ENCODE measurements at places on chromosomes 4 and X. TPM values are rescaled to one million over a fixed set of nuclear protein-coding genes. Genes with fewer than 3 reads are reported as not detected.

The XAGE1B gene
- total RNA-seq, result not detected

The MFSD8 gene
- 6.1 TPM for total RNA-seq

The RPS6KA3 gene
- total RNA-seq, result 34.8 TPM

The DNAAF6 gene
- not detected for total RNA-seq

The IRF2 gene
- total RNA-seq, result 34.0 TPM

The NR0B1 gene
- not detected for total RNA-seq

The TBX22 gene
- total RNA-seq, result 0.38 TPM

The USP17L24 gene
- not detected for total RNA-seq

DNA sequence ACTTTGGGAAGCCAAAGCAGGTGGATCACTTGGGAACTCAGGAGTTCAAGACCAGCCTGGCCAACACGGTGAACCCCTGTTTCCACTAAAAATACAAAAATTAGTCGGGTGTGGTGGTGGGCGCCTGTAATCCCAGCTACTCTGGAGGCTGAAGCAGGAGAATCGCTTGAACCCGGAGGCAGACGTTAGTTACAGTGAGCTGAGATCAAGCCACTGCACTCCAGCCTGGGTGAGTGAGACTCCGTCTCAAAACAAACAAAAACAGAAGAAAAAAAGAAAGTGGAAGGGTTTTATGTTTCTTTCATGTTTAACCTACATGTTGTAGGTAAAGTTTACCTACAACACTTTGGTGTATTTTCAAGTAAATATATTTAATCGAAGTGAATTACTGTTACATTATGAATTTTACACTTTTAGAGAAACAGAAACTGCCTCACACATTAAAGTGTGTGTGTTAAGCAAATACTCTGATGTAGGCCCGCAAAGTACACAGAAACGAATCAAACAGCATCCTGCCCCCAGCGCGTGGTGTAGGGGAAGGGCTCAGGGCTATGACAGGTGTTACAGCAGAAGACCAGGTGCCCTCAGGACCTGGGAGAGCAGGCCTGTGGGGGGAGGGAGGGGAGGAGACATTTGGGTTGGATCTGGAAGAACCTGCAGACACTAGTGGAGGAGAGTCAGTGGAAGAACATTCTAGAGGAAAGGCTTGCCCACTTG, 39.0 kb downstream of the PTTG2 start:
- no peak for DNase-seq

DNA sequence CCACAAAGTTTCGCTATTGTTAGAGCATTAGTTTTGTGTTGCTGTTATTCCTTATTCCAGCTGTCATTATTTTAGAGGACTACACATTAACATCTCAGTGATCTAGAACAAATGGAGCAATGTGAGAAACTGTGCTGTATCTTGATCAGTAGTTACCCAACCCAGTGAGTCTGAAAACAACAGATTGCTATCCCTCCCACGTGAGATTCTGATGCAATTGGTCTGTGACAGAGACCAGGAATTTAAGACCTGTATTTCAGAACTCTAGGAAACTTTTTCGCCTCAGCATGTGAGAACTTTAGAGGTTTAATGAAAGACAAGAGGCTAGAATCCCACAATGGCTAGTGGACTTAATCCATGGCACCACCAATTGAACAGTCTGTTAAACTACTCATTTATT, 35.7 kb upstream of the CDS1 start:
- no peak for DNase-seq

- DNase-seq, result no peak
These were observed 38.1 kb downstream of the MID1 start for GRCh38 chrX:10582215-10582733.

DNA sequence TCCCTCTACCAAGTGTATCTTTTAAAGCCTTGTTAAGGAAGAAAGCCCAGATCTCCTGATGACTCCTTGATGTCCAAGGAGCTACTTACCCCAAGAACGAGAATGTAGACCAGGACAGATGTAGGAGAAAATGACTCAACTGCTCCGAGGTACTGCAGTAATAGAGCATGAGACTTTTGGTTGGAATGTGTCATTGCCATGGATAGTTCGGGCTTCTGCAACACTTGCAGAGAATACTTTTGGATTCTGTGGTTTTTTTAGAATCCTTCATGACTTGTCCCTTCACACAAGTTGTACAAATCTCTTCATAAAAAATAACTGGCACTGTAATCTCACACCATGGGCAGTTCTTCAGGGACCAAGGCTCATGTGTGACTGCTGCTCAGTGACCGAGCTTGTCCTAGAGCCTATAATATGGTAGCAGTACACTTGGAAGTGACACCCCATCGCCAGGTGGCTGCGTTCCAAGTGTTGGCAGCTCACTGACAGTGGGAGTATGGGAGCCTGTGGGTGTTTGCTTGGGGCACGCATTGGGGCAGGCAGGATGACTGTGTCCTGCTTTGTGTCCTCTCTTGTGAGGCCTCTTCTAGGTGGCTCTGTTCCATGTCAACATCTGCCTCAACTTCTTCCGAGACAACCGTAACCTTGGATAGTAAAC, 87.9 kb upstream of the WDR1 start:
- no peak for DNase-seq

DNA sequence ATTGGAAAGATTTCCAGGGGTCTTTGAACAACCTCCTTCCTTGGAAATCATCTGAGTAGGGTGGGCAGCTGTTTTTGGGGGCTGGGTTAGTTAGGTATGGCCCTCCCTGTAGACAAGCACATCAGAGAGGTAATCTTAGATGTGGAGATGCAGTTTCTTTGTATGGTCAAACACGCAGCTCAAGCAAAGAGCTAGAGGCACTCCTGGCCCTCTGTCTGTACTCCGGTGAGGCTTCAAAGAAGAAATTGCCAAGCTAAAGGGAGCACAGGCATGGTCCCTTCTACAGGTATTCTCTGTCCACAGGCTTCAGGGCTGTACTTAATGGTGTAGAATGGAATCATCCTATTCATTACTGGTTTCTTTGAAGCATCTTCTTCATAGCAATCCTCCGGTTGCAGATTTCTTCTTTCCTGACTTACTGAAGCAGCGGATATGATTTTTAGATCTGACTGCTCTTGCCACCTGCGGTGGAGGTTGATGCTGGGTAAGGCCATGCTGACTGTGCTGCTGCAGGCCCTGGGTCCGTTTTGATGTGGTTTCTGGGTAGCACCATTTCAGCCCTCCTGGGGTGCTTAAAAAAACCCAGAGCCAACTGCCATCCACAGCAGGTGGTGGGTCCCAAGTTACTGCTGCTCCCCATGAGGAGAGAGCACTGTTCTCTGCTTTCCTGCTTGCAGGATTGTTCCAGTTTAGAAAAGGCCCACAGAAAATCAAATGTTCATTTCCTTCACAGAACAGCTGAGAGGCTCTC, 318.9 kb upstream of the GATB start:
- no peak for DNase-seq

GRCh38 chr4:151144329-151145072, 45.1 kb downstream of the RPS3A start:
- DNase-seq, result no peak

DNA sequence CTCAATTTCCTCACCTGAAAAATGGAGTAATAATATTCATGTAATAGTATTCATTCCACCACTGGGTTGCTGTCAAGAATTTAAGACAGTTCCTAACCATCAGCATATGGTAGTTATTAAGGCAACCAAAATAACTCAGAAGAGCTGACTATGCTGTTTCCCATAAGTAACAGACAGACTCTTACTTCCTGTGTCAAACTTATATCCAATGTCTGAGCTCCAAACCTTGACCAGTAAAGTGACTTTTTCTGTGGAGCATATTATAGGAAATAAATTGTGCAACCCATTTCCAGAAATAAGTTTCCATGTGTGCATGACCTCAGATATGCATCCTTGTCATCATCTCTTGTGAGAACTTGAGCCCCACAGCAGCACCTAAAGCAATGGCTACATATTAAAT, 78.8 kb downstream of the HADH start:
- DNase-seq, result no peak

GRCh38 chr4:37400241-37400881, 155.8 kb downstream of the NWD2 start:
- no peak for DNase-seq

- DNase-seq, result no peak
These were observed 57.4 kb downstream of the SPOCK3 start for GRCh38 chr4:167176723-167177367.

GRCh38 chr4:41257257-41257901, 651 bp downstream of the UCHL1 start:
- DNase-seq, result no peak

DNA sequence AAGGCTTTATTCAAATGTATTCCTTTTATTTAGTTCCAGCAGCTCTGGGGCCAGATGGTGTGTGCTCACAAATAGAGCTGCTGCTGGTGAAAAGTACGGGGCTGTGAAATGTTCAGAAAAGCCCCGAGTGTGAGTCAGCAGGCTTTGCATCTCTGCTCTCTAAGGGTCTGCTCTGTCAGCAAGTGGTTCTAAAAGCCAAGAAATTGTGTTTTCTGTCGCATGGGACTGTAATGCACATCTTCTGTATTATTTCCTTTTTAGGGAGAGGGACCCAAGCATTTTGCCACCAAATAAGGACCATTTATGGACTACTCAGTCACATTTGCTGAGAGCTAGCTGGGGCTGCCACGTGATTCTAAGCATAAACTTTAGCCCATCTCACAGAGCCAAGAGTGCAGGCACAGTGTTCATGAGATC, 82.9 kb upstream of the NHS start:
- no peak for DNase-seq

All from Right ventricle myocardium inferior (tissue), 1 donor.